Activated CD4-positive, alpha-beta T cell treated with anti-CD3 and anti-CD28 coated beads, Interleukin-2, amount 10 ng/mL, durations not matched to agents 24 days and 14 days (primary cell): ENCODE measurements at places on chromosomes 2 and 18. TPM values are rescaled to one million over a fixed set of nuclear protein-coding genes. Genes with fewer than 3 reads are reported as not detected.

The CPO gene
- not detected in 2 replicates for total RNA-seq

DNA sequence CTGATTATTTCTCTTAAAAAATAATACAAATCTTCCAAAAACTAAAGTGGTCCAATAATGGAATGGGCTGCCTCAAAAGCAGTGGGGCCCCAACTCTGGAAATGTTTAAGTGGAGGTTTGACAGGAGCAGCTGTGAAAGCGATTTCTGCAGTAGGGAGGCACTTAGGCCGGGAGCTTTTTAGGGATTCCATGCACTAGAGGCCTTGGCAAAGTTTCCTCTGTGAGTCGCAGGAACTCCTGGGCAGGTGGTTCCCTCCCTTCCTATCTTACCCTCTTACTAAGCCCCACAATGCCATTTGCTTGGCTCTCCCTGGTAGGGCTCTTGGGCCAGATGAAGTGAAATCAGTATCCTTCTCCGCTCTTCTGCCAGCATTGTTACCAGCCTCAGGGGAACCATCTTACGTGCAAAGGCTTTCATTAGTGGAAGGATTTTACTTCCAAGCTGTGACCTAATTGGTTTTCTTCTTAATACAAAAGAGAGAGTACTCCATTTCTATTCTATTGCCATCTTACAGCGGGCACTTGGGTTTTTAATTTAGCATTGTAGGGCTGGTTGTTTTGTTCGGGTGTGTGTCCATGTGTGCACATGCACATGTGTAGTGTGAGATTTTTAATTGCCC, 34.3 kb upstream of the C18orf32 start:
- DNase-seq, result no peak

DNA sequence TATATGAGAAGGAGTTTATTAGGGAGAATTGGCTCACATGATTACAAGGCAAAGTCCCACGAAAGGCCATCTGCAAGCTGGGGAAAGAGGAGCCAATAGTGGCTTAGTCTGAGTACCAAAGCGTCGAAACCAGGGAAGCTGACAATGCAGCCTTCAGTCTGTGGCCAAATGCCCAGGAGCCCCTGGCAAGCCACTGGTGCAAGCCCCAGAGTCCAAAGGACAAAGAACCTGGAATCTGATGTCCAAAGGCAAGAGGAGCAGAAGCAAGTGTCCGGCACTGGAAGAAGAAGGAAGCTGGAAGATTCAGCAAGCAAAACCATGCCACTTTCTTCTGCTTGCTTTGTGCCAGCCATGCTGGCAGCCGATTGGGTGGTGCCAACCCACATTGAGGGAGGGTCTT, 74.3 kb upstream of the NPAS2 start:
- no peak for DNase-seq

DNA sequence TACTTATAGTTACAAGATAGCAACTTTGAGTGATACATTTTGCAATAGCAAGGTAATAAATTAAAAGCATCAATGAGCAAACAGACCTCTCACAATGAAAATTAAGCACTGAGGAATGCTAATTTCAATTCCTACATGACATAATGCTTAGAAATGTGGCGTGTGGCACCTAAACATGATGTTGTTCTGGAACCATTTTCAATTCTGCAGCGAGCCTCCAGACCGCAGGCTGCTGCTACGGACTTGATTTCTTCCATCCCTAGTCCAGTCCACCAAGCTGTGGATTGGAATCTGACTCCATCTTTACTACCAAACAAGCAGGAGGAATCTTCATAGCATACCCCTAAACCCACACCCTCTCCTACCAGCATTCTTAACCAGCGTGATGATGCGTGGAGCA, 58.7 kb upstream of the ZNF397 start:
- no peak for DNase-seq

DNA sequence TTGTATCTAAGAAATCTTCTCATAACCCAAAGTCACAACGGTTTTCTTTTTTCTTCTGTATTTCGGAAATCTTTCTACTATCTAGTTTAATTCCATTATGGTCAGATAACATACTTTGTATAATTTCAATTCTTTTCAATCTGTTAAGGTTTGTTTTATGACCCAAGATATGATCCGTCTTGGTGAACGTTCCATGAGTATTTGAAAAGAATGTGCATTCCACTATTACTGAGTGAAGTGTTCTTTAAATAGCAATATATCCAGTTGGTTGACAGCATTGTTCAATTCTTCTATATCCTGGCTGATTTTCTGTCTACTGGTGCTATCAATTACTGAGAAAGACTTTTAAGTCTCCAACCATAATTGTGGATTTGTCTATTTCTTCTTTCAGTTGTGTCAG, 414.5 kb downstream of the TNS1 start:
- no peak for DNase-seq

- DNase-seq, result no peak
Measured at GRCh38 chr2:174611854-174612253, 14.2 kb upstream of the WIPF1 start.
